ENCODE measurements at places on chromosomes 12 and 14.

- peak; percentile 63 for DNase-seq
These were observed 771 bp upstream of the AVPR1A start for GRCh38 chr12:63151623-63152320.

- DNase-seq: no peak
These were observed 13.5 kb downstream of the SLC11A2 start for GRCh38 chr12:51012570-51013236.

DNA sequence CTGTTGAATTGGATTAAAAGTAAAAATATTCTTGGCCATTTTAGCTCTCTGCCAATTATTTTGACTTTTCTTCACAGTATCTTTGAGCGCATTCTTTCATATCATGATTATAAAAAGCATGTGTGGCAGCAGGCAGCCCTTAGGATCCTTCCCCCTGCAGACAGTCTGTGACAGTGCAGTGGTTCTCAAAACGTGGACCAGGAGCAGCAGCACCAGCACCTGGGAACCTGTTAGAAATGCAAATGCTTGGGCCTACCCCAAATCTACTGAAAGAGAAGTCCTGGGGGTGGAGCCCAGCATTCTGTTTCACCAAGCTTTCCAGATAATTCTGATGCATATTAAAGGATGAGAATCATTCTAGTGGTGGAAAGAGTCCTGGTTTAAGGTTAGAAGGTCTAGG lies 155.6 kb downstream of the MON2 start:
- no peak for DNase-seq

- DNase-seq: no peak
These were observed 423.4 kb downstream of the NOVA1 start for GRCh38 chr14:26174395-26174794.

GRCh38 chr12:77166696-77167095 lies 101.3 kb upstream of the E2F7 start:
- no peak for DNase-seq

DNA sequence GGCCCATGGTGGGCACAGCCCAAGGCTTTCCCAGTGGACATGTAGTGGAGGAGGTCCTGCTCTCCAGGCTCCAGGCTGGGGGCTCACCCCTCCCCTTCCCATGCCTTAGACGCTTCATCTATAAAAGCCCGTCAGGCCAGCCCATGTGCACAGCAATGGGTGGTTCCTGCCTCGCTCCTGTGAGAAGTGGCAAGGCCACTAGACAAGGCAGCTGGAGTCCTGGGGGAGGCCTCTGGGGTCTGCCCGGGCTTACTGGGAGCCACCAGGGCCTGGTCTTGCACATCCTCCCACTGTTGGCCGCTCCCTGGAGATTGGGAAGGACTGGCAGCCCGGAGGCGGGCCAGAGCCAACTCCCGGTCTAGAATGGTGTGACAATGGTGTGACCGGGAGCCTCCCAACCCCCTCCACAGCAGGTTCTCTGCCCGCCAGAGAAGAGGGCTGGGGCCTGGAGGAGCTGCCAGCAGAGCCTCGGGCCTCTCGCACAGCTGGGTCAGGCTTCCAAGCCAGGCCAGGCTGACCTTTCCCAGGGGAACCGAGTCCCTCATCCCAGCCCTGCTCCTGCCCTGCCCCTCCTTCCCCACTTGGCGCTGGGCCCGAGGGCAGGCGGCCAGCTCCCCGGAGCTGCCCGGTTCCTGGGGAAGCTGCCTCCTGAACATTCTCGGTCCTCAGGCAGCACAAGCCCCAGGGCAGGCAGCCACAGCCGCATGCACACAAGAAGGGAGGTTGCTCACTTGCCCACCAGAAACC lies 97.9 kb downstream of the RFLNA start:
- no peak for DNase-seq

DNA sequence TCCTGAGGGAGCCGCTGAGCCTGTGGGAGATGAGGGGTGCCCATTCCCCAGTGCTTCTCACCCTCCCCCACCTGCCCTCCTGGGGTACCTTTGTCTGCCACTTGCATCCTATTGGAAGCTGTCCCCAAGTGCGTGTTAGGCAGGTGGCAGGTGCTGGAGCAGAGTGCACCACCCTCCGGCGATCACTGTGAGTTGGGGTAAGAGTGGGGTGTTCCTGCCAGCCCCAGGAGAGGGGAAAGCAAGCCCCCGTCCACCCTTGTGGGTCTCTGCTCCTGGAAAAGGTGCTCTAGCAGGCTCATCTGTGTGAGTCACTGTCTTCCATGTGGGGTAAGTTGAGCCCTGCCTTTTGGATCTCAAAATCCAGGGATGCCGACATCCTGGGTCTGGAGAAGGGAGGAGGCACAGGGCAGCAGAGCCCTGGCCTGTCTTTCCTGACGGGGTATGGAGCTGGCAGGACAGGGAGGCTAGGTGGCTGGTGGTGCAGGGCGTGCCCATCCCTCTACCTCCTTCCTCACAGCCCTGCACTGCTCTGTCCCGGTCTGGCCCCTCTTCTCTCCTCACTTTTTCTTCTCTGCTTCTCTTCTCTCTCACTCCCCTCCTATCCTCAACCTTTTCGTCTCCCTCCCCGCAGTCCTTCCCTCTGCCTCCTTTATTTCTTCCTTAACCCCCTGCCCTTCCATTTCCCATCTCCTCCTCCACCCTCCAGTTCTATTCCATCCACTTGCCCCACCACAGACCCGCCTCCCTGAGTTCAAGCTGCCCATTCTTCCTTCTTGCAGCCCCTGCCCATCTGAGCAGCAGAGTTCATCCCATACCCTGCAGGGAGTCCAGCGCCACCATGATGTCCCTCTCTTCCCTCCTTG lies 20.1 kb upstream of the KRT7 start:
- no peak for DNase-seq

GRCh38 chr12:21672146-21672545 lies 14.5 kb upstream of the LDHB start:
- DNase-seq: no peak

DNA sequence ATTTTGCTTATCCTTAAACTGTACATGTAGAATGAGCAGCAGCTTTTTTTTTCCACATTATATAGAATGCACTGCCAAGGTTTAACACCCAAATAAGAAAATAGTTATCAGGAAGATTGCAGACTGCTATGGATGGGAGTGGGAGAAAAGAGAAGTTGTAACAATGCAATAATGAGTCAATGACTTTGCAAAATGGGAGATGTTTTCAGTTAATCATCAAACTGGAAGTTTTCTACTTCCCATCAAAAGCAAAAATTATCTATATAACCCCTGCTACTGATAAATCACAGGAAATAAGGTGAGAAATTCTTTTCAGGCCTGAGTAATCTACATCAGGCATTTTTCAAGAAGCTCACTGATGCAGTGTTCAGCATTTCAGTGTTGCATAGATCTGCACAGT lies 309.1 kb downstream of the GXYLT1 start:
- no peak for DNase-seq

DNA sequence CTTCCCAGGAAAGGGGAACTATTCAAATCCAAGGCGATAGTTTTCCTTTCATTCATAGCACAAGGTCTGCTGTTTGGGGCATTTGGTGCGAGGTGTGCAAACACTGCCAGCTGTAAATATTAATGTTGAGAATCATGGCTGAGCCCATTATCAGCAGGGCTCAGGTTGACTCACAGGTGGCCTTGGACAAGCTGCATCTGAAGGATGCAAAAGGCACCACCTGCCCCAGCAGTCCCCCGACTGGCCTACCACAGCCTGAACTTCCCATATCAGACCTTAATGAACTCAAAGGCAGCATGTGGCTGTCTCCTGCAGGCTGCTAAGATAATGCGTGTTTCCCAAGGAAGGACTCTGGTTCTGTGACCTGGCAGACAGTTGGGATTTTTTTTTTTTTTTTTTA lies 93.3 kb upstream of the MAP1LC3B2 start:
- peak; percentile 34 for DNase-seq

DNA sequence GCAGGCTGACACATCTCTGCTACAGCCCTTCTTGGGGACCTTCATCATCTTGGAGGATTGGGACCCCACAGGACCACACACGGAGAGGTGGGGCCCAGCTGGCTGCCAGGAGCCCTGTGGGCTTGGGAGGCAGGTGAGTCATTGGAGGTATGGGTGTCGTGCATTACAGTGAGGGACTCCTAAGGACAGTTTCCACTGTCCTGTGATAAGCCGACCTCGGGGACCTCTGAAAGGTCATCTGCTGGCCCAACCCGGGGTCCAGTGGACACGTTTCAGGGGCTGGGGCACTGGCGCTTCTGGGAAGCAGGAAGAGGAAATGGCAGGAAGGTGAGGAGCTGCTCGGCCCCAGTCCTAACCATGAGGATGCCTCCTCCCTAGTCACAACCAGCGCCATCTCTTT lies 238.0 kb downstream of the BCL11B start:
- DNase-seq: no peak

DNA sequence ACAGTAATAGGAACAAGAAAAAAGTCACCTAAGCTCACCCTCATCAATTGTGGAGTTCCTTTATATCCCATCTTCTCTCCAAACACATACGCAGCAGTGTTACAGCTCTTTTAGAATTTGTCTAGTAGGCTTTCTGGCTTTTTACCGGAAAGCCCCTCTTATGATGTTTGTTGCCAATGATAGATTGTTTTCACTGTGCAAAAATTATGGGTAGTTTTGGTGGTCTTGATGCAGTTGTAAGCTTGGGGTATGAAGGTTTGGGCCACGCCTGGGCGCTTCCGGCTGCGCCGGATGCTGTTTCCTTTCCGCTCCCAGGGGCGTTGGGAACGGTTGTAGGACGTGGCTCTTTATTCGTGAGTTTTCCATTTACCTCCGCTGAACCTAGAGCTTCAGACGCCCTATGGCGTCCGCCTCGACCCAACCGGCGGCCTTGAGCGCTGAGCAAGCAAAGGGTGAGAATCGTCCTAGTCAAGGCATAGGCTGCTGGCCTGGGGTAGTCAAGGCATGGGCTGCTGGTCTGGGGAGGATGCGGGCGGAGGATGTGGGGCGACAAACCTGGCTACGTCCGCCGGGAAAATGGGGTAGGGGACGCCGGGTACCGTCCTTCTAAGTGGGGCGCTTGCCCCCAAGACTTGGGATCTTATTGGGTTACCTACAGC lies at the start of the genes C12orf57 and RNU7-1:
Gene C12orf57 (plus strand): TSS at position 301 of the 659 bp plus-strand sequence. CDS start 100 bp downstream, at position 401.
Gene RNU7-1 (plus strand): TSS at position 95 of the 659 bp plus-strand sequence.
- DNase-seq: peak; percentile 97

GRCh38 chr14:65260786-65261185 lies 151.7 kb upstream of the FUT8 start:
- DNase-seq: no peak

DNA sequence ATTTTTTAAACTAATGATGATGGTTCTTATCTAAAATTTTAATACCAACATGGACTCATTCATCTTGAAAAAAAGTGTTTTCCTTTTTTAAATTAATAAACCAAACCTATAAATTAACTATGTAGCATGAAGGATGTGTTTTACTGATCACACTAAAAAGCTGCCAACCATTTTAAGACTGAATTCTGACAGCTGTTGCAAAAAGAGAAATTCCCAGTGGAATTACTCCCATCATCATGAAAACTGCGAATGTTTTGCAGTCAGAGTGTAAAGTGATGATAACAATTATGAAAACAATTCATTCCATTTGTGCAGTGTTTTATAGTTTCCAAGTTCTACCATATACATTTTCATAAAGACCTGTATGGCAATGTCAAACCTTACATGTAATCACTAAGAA lies 232.8 kb downstream of the SLC2A13 start:
- DNase-seq: no peak

- no peak for DNase-seq
These were observed 1.4 kb upstream of the GABARAPL1 start for GRCh38 chr12:10211101-10211939.

- no peak for DNase-seq
These were observed 9.2 kb upstream of the APOLD1 start for GRCh38 chr12:12776261-12776660.

DNA sequence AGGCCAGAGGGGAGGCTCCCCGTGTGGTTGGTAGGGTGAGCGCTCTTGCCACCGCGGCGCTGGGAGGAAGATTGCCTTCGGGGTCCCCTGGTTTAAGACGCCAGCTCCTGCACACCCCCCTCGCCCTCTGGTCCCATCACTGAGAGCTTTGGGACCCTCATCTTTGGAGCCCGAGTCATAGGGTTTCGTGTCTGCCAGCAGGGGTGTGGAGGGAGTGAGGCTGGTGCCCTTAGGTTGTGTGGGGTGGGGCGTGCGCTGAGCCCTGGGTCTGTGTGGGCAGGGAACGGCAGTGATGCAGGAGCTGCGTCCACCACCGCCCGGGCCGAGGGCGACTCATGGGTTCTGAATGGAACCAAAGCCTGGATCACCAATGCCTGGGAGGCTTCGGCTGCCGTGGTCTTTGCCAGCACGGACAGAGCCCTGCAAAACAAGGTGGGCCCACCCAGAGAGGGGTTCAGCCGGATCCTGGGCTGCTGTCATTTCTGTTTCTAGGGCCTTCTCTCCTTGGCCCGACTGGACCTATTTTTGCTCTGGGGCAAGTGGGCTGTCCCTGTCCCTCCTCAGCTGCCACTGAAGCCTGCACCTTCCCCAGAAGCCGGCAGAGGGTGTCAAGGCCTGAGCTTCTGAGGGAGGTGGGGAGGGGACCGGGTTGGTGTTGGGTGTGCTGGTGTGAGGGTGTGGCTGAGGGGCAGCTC lies 12.1 kb downstream of the ACADS start:
- no peak for DNase-seq

- peak; percentile 58 for DNase-seq
These were observed 8.1 kb upstream of the RABGGTA start for GRCh38 chr14:24279301-24280186.
